CD4-positive, alpha-beta T cell treated with Interleukin-4 for 4 hours (primary cell): ENCODE measurements at places on chromosomes 2 and 18.

GRCh38 chr2:199409759-199410529, 47.8 kb downstream of the SATB2 start:
- no peak for DNase-seq

DNA sequence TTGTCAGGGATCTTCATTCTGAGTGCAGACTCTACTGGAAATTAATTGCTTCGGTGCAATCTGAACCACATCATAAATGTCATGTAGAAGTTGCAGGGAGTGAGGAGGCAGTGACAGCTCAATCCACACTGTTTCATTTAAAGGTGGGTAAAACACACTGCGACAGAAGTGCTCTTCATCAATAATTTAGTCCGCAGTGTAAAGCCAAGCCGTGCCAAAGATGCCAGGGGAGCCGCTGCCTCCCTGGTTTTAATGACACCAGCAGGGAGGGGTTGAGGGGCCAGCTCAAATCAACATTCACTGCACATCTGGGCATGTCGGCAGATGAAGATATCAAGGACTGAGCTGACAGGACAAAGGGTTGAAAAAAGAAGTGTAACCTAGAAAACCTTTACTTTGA, 305.7 kb upstream of the VRK2 start:
- DNase-seq: no peak

DNA sequence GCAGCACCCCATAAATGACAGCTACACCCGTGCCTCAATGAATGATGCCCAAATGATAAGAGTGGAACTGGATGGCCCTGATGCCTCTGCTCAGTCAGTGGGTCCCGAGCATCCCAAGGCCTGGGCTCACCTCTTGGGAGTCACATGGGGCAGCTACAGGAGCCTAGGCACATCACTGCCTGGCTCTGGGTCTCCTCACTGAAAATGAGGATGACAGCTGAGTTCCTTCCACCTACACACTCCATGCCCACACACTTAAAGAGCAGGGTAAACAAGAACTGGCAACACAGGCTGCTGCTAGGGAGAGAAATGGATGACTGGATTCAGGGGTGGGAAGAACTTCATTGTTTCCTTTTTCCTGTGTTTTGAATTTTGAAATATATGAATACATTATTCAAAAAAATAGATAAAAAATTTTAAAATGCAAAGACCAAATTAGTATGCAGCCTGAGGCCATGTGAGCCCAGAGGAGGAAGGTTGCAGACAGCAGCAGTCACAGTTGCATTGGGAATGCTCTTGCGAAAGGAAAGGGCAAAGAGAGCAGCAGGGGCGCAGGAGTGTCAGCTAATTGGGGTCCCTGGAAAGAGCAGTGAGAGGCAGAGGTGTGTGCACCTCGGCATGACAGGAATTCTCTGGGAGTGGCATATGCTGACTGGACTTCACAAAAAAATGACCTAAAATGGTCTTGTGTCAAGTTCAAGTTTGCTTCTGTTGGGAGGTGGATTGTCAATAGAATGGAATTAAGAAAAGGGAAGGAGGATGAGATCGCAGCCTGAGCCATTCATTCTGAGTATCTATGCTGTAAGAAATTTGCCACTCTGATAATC, 327.1 kb downstream of the CELF4 start:
- no peak for DNase-seq

DNA sequence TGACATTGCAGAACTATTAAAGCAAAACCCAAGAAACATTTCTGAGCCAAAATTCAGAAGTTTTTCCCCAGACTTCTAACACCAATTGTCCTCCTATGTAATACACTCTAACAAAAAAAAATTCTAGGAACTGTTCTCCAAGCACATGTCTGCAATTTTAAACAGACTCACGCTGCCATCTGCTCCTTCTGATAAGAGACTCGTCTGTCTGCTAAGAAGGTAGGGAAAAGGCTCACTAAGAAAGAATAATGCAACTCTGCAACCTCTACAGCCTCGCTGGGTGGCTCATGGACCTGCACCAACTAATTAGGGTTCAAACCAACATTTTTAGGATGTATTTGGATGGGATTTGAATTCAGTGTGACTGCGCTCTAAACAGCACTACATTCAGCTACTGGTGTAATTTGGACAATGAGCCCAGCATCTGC, 366.5 kb downstream of the DSC3 start:
- DNase-seq: no peak

GRCh38 chr2:187078297-187078696, 229.3 kb upstream of the ZSWIM2 start:
- no peak for DNase-seq

GRCh38 chr2:217639481-217639880, 363.3 kb downstream of the TNS1 start:
- DNase-seq: no peak

DNA sequence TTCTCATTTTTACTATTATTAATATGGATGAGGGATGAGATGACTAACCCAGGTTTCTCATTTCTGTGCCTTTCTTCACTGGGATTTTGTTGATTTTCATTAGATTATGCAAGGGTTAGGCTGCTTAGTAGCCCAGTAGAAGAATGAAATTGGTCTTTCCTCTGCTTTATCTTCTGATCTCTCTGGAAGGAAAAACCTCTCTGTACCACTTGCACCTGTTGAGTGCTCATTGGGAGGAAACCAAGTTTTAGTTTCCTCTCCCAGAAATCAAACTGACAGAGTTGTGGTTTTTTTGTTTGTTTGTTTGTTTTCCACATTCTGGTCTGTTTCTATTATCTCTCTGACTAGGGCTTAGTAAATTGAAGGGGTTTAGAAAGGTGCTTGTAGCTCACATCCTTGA, 60.8 kb downstream of the KIAA1328 start:
- no peak for DNase-seq

DNA sequence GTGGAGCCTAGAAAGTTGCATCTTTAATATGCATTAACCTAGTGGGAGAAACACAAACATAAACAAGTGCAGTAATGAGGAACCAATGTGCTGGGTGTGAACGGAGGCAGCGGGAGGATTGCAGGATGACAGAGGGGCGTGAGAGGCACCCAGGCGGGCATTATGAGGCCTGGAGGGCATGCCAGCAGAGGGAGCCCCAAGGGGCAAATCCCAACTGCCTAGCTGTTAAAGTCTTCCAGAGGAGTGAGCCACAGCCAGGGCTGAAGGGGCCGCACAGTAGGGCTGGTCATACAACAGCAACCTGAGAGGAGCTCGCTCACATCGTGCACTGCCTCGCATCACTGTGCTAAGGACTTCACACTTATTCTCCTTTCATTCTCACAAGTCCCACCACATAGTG, 13.3 kb upstream of the PRELID3A start:
- DNase-seq: no peak

DNA sequence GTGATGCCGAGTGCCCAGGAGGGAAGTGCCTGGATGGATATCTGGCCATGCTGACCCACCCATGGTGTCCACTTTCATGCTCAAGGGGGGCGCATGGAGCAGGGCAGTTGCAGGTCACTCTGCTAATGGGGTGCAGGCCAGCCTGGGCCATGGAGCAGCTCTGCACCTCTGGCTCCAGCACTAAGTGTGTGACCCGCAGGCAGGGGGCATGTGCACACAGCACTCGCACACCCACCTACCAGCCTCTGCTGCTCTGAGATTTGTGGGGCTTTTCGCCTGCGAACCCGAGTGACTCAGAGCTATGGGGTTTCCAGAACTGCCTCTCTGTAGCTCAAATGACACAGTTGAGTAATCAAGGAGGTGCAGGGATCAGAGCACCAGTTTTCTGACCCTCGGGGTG, 66.2 kb downstream of the CYP26B1 start:
- no peak for DNase-seq

GRCh38 chr2:111148925-111149324, 28.2 kb downstream of the BCL2L11 start:
- DNase-seq: no peak

GRCh38 chr2:235055891-235056516, 104.2 kb downstream of the SH3BP4 start:
- no peak for DNase-seq

DNA sequence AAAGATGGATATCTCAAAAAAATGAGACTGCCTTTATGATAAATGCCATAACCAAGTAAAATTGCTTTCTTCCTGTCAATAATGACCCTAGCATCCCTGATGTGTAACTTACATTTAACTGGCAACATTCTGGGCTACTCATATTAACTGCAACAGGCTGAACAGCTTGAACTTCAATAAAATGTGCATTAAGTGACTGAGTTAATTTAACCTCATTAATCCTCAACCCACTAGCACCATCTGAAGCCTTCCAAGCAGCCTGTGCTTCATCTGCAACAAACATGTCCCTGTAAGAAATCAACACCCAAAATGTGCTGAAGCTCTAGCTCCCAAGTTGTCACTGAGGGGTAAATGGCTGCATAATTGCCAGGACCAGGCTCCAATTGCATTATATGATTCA, 296.2 kb upstream of the ZC3H15 start:
- DNase-seq: no peak

DNA sequence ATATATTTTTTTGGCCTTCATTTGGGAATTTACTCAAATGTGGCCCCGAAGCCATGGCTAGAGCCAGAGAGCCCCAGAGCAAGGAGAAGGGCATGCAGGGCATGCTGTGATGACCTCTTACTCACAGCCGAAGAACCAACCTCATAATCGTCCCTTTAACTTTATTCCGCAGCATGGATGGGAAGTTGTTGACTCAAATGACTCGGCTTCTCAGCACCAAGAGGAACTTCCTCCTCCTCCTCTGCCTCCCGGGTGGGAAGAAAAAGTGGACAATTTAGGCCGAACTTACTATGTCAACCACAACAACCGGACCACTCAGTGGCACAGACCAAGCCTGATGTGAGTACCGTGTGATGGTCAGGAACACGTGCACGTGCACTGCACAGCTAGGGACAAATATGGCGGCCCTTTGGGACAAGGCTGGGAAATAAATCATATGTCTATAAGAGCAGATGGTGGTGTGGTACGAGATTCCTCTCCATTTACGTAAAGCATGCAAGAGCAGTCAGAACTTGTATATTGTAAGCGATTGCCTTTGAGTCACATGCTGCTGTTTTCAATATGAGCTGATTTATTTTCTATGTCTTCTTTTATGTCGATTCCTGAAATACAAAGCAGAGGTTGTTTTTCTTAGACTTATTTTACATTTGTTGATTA, 280.9 kb downstream of the NEDD4L start:
- DNase-seq: no peak

- no peak for DNase-seq
These were observed 591.7 kb downstream of the ZEB2 start for GRCh38 chr2:143928184-143928583.

- DNase-seq: no peak
These were observed 639 bp downstream of the MAIP1 start for GRCh38 chr2:199956062-199956380.

DNA sequence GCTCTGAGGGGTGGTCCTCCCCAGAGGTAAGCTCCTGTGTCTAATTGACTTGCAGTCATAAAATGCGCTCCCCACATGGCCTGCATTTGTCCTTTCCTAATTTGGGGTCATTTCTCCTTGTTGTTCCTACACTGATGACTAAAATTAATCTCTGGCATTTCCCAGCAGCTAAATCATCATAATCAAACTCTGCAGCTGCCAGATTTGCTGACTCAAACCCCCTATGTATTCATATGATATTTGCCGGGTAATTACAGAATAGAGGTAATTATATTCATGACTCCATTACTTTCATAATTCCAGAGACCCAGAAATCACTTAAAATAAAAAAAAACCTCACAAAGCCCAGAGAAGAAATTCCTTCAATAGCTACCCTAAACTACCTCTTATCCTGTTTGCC, 331.4 kb upstream of the KLHL29 start:
- DNase-seq: no peak

DNA sequence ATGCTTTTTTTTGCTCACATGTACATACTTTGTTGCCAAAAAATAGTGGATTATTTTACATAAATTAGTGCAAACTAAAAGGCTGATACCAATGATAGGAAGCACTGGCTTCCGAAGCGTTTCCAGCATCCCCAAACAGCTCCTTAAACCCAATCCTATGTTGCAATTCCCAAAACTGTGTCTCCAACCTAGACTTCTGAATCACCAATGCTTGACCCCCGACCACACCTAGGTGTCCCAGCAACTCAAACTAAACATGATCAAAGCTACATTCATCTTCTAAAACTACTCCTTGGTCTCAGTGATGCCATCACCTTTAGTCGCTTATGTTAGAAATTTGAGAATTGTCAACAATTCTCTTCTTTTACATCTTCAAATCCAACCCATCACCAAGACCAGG, 13.4 kb downstream of the ATP8B1 start:
- no peak for DNase-seq

GRCh38 chr2:12343141-12343540, 373.6 kb upstream of the TRIB2 start:
- DNase-seq: no peak

DNA sequence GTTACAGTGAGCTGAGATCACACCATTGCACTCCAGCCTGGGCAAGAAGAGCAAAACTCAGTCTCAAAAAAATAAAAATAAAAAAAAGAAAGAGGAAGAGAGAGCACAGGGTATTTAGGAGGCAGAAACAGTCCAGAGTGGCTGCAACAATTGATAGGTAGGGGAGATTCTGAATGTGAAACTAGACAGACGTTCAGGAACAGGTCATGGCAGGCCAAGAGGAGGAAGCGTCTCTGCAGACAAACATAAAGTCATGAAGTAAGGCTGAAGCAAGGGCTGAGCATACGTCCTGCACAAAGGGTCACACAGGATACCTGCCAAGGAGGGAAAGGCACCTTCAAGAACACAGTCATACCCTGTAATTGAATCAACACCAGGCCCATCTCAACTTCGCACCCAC, 64.1 kb upstream of the ZNF532 start:
- no peak for DNase-seq

DNA sequence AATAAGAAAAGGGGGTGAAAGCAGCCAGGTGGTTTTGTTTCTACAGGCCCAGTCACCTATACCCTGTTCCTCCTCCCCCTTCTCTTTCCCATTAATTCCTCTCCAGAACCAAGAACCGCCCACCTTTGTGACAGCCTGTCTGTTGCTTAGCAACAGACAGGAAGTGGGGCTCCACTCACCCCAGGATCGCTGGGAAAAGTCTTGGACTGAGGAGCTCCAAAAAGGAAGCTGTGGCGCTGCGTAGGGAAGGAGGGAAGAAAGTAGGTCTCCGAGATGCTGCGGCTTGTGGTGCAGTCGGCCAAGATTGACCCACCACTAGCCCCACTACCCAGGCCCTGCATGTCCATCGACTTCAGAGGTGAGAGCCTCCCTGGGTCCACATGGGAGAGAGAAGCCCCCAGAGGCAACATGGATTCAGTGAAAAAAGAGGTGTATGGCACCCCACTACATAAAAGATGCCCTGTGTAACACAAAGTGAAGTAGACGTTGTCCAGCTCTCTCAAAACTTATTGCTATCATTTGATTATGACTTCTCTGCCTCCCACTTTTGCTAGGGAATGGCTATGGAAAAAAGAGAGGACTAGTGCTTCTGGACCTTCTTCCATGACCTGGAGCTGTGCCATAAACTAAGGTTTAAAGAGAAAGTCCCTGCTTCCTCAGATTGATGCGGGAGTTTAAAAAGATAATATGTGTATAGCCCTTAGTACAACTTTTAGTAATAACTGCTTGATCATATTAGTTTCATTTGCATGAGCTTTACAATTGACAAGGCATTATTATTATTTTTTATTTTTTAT, at the start of gene FER1L5:
TSS of gene FER1L5 (plus strand) at position 201 of the 797 bp plus-strand sequence. CDS start at position 274, 73 bp downstream.
- DNase-seq: no peak

GRCh38 chr18:27921904-27922751, 254.8 kb downstream of the CDH2 start:
- DNase-seq: no peak
